ENCODE measurements at places on chromosomes 7 and 10.
A peak's percentile ranks its signal among the peaks of the same experiment; 100 is the strongest.

- no peak for DNase-seq
Measured at GRCh38 chr7:29469281-29469680, 94.4 kb upstream of the PRR15 start.

- DNase-seq: no peak
Measured at GRCh38 chr10:12067336-12067735, 1.4 kb upstream of the DHTKD1 start.

DNA sequence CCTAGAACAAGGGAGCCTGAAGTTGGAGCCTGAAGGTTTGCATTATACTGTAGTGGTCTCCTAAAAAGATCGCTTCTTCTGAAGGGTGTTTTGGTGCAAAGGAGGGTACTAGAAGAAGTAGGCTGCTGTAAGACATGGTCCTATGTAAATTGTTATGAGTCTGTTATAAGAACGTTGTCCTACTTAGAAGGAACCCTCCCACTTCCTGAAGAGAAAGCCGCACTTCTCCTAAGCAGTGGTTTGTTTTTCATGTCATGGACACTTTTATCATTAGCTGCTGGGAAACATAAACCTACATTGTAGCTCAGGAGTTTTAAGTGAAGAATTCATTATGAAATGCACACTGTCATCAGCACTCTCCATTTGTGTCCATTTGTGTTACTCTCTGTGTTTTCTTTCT lies 129.1 kb upstream of the ITGB1 start:
- DNase-seq: no peak

DNA sequence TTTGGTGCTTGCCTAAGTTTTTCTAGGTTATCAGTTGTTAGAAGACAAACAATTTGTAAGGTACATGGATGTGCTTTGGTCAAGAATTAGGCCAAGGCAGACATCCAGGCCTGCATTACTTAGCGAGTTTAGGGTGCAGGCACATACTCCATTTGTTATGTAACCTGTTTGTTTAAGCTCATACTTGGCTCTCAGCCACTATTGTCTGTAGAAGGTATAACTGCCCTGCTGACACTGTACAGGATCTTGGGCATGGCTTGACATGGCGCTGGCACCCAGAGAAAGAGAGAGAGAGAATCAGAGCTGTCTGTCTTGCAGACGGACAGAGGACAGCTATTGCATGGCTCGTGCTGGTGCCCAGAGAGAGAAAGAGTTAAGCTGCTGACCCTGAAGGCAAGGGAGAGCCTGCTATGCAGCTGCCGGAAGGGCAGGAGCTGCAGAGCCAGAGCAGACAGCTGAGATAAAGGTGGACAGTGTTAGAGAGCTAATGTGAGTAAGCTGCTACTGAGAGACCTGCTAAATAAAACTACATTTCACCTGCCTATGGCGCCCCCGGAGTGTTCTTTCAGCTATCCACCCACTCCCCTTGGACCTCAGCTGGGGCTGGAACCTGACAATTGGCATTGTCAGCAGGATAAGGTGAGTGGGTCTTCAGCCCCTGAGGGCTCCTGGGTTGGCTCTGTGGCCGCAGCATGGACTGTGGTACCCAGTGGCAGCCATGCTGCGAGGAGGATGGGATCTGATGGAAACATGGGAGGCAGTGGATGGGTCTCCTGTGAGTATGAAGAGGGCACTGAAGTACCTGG lies 120.9 kb upstream of the TMEM106B start:
- no peak for DNase-seq

- no peak for DNase-seq
Measured at GRCh38 chr10:43622038-43622437, 15.8 kb downstream of the ZNF485 start.

- DNase-seq: no peak
Measured at GRCh38 chr10:60652628-60653027, 125.7 kb upstream of the CDK1 start.

DNA sequence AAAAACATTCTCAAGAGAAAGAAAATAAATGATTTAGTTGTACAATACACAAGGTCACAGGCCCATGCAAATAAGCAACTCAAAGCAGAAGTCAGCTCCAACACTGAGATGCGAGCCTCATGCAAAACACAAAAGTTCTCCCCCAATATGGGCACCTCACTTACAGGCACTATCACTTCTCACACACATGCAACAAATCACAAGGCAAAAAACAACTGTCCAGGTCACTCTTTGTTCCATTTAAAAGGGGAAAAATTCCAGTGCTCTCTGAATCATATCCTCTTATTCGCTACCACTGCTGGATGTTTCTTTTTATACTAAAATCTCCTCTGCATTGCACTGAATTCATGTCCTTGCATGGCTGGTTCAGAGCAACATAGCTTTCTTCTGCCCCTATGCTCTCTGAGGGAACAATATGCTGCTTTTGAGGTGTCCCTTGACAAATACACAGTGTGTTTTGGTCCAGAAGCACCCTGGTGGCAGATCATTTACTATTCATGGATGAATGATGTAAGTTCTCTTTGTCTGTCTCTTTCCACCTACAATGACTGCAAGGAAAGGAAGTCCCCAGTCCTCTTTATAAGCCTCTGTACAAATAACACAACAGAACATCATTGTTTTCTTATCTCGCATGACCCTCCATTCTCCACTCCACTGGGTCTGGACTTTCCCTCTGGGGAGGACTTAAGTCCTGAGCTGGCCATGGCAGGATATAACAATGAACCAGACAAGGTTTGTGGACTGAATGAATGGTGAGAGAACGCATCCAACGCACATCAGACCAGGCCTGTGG lies 85.4 kb upstream of the GSDME start:
- DNase-seq: no peak

DNA sequence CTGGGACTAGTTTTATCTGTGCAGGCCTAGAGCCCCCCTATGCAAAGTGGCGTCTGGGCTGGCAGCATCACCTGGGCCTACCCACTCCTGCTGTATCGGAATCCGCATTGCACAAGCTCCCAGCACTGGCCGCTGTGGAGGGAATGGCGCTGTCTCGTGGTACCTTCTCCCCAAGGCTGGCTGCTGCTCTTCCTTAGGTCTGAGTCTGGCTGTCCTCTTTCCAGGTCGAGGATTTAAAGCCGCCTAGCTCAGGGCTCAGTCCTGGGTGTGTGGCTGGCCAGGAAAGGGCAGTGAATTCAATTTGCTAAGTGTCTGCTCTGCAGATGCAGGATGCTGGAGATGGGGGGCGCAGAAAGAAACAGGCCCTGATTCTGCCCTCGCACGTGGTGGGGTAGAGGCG lies 44.7 kb downstream of the MGMT start:
- DNase-seq: no peak

- no peak for DNase-seq
Measured at GRCh38 chr7:134712196-134712595, 65.5 kb downstream of the BPGM start.

DNA sequence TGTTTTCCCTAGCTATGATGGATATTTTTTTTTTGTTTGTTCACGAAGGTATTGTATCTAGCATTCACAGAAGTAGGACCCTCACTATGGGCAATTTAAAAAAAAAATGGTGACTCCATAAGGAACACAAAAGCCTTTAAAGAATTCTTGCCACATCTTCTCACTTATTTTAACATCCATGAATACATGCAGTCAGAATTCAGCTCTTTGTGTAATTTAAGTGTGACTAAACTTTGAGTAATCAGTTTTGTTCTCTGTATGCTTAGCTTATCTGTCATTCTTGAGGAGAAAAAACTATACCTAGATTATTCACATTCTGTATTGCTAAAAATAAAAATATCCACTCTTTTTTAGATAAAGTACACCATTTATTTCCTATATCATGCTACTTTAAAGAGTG lies 313.2 kb upstream of the KCND2 start:
- DNase-seq: no peak

DNA sequence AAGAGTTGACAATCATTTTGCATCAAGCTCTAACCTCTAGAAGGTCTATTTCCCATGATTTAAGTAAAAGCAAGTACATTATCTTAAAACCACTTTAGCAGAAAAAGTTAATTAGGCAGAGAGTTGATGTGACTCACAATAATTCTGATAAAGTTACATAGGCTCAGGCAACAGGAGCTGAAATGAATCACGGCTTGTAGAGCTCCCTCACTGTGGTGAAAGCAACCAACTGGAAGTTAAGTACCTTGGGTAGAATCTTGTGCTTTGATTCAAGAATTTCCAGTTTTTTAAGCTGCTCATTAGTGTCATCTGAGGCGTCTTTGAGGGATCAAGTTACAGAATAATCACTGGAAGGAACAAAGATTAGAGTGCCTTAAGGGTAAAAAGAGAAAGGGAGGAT lies 68.9 kb upstream of the NFE2L3 start:
- DNase-seq: no peak

DNA sequence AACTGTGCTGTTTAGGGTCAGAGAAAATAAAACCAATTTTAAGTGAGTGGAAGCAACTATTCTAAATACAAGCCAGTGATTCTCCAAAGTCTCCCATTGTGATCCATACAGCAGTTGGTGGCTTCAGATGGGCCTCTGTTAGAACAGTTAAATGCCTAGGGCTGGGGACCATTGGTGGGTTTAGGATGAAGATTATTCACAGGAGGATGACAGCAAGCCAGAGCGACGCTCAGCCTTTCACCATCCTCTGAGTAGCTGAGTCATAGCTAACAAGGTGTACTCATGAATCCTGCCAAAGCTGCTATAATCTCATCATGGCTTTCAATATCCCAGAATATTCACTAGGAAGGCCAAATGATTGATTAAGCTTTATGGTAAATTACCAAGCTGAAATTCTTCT lies 39.6 kb downstream of the STARD3NL start:
- no peak for DNase-seq

DNA sequence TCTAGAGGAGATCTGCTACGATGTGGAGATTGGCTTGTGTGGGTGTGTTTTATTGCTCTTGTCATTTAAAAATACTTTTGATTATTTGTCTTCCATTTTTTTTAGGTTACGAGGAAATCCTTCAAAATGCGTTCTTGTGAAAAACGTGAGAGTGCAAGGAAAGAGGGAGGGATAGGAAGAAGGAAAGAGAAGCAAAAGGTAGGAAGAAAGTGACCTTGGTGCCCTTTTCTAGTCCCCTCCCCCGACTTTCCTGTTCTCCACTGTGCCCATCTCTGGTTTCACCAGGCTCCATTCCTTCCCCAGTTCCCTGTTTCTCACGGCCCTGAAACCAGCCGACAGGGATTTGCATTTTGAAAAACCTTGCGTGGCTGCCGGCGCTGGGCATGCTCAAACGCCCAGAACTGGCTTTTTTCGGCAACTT lies 506 bp upstream of the GNAI1 start:
- no peak for DNase-seq

DNA sequence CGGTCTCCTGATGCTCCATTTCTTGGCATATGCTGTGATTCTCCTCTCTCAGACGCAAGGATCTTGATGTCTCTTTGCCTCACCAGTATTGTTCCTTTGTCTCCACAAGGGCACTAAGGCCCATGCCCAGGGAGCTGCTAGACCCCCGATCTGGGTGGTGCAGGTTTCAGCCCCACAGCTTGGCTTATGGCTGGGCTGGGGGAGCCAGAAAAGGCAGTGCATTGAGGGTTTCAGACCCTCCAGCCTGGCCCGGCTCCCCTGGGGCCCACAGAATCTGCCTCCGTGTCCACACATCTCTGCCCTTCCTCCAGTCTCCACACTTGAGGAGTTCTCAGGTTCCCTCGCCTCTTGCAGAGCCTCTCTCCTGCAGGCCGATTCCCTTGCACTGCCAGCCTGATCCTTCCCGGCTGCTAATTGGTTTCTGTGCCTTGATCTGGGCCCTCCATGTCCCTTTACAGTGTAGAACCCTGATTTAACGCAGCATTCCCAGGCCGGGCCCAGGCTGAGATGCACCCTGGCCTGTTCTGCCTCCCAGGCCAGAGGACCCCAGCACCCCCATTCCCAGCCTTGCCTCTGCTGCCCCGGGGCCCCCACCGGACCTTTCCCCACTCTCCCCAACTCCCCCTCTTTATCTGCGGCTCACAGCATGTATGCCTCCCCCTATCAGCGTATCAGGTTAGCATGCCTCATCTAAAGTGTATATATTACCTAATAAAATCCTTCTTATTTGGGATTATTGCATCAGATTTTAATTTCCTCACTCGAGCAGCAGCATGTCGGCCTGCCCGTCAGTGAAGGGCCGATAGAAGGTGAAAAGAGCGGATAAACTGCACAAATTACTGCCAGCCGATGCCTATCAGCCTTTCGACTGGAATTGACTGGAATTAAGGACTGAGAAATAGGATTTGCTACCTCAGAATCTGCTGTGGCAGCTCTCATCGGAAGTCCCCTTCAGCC lies 145.7 kb downstream of the C10orf105 start:
- DNase-seq: no peak

- DNase-seq: no peak
Measured at GRCh38 chr7:93719546-93719945, 145.0 kb upstream of the CALCR start.

DNA sequence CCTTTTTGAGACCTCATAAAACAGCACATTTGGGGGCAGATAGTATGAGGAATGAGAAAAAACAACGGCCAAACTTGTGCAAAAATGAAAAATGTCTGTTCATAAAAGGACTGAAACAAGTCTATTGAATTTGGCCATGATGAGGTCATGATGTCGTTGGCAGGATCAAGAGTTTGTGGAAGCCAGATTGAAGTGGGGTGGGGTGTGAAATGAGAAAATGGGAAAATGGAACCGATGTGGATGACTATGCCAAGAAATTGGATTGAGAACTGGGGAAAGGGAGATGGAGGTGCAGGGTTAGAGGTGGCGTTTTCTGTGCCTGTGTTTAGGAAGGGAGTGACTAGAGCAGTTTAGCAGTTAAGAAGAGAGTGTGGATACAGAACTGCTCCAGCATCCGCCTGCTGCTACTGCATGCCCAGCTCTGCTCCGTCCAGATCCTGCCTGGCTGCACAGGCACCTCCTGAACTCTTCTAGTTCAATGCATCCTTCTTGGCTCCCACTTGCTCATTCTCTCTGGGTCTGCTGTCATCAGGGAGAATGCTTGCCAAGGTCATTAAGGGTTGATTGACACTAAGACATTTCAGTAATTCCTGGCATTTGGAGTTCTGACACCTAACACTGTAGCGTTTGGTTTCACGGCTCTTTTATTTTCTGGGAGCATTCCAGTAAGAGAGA lies 111.9 kb downstream of the GALNT17 start:
- no peak for DNase-seq

GRCh38 chr7:91050677-91051076 lies 213.6 kb upstream of the FZD1 start:
- no peak for DNase-seq

- DNase-seq: no peak
Measured at GRCh38 chr7:1961701-1962276, 271.0 kb downstream of the MAD1L1 start.

- no peak for DNase-seq
Measured at GRCh38 chr10:48742891-48743860, 58.5 kb downstream of the WDFY4 start.

- no peak for DNase-seq
Measured at GRCh38 chr10:123858077-123858681, 33.4 kb downstream of the CPXM2 start.

- peak; percentile 17 for DNase-seq
Measured at GRCh38 chr7:129225206-129225930, 538 bp downstream of the AHCYL2 start.

GRCh38 chr10:71774916-71775702 lies 1.8 kb upstream of the VSIR start:
- DNase-seq: no peak

Data from stimulated activated CD8-positive, alpha-beta memory T cell treated with anti-CD3 and anti-CD28 coated beads, Interleukin-4, amount 100 ng/mL, for 1 hour (primary cell).